ENCODE measurements at places on chromosomes 4 and X.

DNA sequence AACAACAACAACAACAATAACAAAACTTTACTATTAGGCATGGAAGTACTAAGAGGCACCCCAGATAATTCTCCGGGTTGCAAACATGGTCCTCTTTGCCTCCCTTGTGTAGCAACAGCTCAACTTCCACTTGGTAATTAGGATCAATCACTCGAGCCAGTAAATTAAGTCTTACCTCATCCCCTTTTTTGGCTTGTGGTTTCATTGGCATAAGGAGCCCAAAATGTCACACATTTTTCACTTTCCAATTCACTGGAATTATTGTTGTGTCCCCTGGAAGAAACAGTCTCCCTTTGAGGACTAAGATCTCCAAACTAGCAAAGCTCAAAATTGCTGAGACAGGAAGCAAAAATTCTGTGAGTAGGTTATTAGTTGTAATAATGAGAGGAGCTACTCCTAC lies 49.2 kb upstream of the HSD17B10 start:
- H3K36me3 ChIP-seq = no peaks in the 10 kb centered on the region
- H3K27me3 ChIP-seq = no peaks in the 10 kb centered on the region
- no peaks in the 10 kb centered on the region for H3K4me1 ChIP-seq
- DNase-seq = no peak
- H3K27ac ChIP-seq = no peak overlapping the region
- H3K4me3 ChIP-seq = no peak overlapping the region

DNA sequence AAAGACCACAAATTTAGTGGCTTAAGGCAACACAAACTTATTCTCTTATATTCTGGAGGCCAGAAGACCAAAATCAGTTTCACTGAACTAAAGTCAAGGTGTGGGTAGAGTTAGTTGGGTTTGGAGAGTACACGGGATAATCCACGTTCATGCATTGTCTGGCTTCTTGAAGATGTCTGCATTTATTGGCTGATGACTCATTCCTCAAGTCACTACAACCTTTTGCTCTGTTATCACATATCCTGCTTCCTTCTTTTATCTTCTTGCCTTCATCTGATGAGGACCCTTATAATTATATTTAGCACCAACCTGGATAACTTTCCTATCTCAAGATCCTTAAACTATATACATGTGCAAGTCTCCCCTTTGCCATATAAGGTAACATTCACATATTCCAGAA lies 590.0 kb downstream of the FSTL5 start:
- H3K27ac ChIP-seq = no peak overlapping the region
- DNase-seq = no peak
- no peak overlapping the region for H3K4me3 ChIP-seq
- no peaks in the 10 kb centered on the region for H3K27me3 ChIP-seq
- no peaks in the 10 kb centered on the region for H3K4me1 ChIP-seq

- DNase-seq = peak; percentile 65
- no peaks in the 10 kb centered on the region for H3K27me3 ChIP-seq
- H3K36me3 ChIP-seq = peaks cover 2% of the 10 kb centered on the region
- H3K27ac ChIP-seq = no peak overlapping the region
- H3K4me1 ChIP-seq = no peaks in the 10 kb centered on the region
Measured at GRCh38 chr4:8303485-8304281, 34.1 kb downstream of the HTRA3 start.

DNA sequence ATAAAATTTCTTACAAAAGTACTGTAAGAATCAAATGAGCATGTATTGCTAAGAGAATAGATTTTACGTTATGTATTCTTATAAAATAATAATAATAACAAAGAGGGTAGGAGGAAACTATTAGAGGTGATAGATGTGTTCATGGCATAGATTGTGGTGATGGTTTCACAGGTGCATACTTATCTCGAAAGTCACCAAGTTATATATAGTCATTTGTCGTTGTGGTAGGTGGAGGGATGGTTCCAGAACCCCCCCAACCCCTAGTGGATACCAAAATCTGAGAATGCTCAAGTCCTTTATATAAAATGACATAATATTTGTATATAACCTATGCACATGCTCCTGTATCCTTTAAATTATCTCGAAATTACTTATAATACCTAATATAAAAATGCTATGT lies 36.7 kb upstream of the H2AZ1 start:
- no peaks in the 10 kb centered on the region for H3K4me1 ChIP-seq
- no peaks in the 10 kb centered on the region for H3K27me3 ChIP-seq
- H3K27ac ChIP-seq = no peak overlapping the region
- no peak for DNase-seq

GRCh38 chr4:70752236-70752635 lies 30.5 kb downstream of the RUFY3 start:
- H3K27me3 ChIP-seq = no peaks in the 10 kb centered on the region
- DNase-seq = no peak
- H3K4me1 ChIP-seq = no peaks in the 10 kb centered on the region
- H3K36me3 ChIP-seq = no peaks in the 10 kb centered on the region
- no peak overlapping the region for H3K4me3 ChIP-seq

DNA sequence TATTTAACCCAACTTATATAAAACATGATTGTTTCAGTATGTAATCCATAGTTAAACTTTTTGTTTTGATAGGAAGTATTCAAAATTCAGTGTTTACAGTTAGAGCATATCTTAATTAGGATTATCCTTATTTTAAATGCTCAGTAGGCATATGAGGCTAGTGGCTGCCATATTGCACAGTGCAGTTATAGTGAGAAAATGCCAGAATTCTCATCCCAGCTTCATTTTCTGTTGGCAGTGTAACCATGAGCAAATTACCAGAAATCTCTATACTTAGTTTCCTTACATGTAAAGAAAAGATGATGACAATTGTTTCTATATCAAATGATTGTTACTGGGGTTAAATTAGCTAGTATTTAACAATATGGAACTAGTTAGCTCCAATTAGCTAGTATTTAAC lies 265.8 kb downstream of the ARAP2 start:
- H3K27me3 ChIP-seq = no peaks in the 10 kb centered on the region
- H3K36me3 ChIP-seq = no peaks in the 10 kb centered on the region
- no peaks in the 10 kb centered on the region for H3K4me1 ChIP-seq
- H3K4me3 ChIP-seq = no peak overlapping the region
- DNase-seq = no peak
- no peak overlapping the region for H3K27ac ChIP-seq

DNA sequence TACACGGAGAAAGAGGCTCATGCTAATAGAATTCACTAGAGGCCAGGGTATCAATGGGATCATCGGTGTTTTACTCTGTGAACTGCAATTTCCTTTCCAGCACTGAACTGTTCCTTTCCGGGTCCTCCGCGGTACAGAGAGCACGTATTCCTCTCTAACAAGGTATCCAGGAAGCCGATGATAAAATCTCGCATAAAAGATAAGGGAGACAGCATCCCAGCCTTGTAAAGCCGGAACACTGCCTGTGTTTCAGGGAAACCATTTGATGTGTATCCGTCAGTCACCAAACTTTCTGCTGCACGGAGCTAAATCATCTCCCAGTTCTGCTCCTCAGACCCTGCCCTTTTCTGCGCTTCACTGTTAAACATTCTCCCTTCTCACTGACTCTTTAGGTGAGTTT lies 54.0 kb downstream of the ING2 start:
- H3K4me1 ChIP-seq = no peaks in the 10 kb centered on the region
- no peak for DNase-seq
- H3K4me3 ChIP-seq = no peak overlapping the region
- H3K27ac ChIP-seq = no peak overlapping the region

DNA sequence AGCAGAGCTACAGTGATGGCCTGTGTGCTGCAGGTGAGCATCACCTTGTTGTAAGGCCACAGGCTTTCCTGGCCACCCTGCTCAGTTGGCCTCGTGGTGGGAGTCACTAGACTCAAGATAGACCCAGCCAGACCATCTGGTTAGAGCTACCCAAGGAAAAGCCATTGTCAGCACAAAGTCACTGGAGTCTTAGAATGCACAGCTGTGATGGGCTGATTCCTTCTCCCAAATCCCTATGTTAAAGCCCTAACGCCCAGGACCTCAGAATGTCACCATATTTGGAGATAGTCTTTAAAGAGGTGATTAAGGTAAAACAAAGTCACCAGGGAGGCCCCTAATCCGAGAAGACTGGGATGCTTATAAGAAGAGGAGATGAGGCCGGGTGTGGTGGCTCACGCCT lies 173.4 kb downstream of the DHRSX start:
- no peaks in the 10 kb centered on the region for H3K27me3 ChIP-seq
- H3K4me3 ChIP-seq = no peak overlapping the region
- H3K27ac ChIP-seq = no peak overlapping the region
- H3K4me1 ChIP-seq = no peaks in the 10 kb centered on the region
- H3K36me3 ChIP-seq = no peaks in the 10 kb centered on the region

All from ascending aorta (tissue), 2 donors.